ENCODE measurements at places on chromosomes 12 and 14.

DNA sequence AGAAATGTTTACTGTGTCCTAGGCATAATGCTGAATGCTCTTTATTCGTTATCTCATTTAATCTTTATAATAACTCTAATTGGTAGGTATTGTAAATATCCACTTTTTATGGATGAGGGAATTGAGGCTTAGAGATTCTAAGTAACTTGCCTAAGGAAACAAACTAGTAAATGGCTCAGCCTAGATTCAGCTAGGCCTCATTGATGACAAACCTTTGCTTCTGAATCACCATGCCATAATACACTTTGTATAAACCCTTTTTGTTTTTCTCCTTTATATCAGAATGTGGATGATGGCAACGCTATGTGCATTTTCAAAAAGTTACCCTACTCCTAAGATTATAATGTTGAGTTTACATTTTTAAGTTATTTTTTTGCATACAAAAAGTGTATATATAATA lies 34.0 kb downstream of the MNAT1 start:
- no peak for DNase-seq

DNA sequence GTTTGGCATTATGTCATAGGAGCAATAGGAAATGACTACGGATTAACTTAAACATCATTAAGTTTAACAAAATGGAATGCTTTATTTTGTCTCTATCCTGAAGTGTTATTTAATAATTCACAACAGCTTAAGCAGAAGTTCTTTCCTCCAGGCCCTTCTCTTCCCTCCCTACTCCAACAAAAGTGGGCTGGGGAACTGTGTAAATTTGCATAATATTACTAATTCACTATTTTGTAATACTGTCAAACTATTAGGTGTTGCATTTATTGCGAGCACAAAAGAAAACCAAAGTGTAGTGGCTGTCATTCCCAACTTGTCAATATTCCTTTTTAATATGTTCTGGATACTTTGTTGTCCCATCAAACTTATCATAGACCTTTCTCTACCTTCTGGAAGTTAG lies 69.8 kb downstream of the ATG14 start:
- DNase-seq: no peak

GRCh38 chr14:96154900-96155299 lies 49.7 kb upstream of the BDKRB2 start:
- DNase-seq: no peak

- no peak for DNase-seq
Measured at GRCh38 chr12:75257510-75257909, 47.9 kb upstream of the KCNC2 start.

DNA sequence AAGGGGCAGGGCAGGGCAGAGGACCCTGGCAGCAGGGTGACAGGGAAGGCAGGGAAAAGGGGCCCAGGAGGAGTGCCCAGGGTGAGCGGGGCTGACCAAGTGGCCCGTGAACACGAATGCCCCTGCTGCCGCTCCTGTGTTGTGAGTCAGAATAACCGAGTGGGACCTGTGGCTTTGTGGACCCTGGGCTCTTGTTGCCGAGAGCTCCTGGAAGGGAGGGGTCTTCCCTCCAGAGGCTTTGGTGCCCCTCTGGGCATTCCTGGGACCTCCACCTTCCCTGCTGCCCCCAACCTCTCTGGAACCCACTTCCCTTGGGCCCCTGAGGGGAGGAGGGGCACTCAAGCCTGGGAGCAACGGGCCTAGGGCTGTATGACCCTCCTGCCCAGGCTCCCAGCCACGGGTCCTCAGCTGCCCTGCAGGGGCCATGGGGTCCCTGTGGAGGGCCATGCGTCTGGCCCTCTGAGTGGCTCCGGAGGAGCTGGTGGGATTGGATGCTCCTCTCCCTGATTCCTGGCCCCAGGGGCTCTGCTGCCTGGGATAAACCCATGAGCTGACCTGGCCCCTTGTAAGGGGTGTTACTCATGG lies 319.4 kb downstream of the TMEM121 start:
- no peak for DNase-seq

GRCh38 chr12:71162832-71163763 lies 5.3 kb upstream of the TSPAN8 start:
- no peak for DNase-seq
